ENCODE measurements at places on chromosomes 3 and 15. TPM values are rescaled to one million over a fixed set of nuclear protein-coding genes. Genes with fewer than 3 reads are reported as not detected.

Gene GAP43
- total RNA-seq, result not detected

Gene C3orf22
- total RNA-seq, result not detected

Gene ATP8B4
- total RNA-seq, result 0.31 TPM

Gene KBTBD12
- not detected for total RNA-seq

Gene DAZL
- not detected for total RNA-seq

Gene SEC61A1
- total RNA-seq, result 139 TPM

All from CD4-positive, alpha-beta T cell (primary cell).